ENCODE measurements at places on chromosomes 7 and 10.

DNA sequence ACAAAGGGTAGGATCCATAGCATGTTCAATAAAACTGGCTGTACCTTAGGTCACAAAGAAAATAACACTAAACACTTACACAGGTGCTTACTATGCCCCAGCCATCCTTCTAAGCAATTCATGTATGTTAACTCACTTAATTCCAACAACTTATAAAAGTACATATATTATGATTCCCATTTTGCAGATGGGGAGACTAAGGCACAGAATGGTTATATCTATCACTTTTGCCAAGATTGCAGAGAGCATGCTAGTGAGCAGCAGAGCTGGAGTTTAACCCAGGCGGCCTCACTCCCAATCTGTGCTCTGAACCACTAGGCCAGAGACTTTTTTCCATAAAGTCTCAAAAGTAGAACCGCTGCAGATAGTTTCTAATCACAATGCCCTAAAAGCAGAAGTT lies 18.9 kb upstream of the UBN2 start:
- DNase-seq, result no peak

DNA sequence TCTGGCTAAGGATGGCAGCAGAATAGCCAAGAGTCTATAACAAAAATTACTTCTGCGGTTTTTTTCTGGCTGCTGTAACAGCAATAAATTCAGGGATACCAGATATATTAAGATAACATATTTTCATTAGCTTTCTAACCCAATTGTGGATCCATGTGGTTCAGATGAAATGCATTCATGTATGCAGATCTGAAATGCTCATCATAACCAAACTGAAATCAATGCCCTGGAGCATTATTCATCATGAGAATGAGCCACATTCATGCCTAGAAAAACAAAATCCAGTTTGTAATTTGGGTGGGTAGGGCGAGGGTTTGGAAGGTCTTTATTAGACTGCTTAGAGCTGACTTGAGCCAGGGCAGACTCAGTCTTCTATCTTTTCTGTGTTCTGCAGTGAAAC lies 69.8 kb upstream of the SEMA3A start:
- no peak for DNase-seq

- no peak for DNase-seq
Observed at GRCh38 chr10:32005050-32005449, 51.2 kb downstream of the KIF5B start.

- peak; percentile 40 for DNase-seq
Observed at GRCh38 chr10:88934900-88935672, 17.5 kb downstream of the ACTA2 start.

DNA sequence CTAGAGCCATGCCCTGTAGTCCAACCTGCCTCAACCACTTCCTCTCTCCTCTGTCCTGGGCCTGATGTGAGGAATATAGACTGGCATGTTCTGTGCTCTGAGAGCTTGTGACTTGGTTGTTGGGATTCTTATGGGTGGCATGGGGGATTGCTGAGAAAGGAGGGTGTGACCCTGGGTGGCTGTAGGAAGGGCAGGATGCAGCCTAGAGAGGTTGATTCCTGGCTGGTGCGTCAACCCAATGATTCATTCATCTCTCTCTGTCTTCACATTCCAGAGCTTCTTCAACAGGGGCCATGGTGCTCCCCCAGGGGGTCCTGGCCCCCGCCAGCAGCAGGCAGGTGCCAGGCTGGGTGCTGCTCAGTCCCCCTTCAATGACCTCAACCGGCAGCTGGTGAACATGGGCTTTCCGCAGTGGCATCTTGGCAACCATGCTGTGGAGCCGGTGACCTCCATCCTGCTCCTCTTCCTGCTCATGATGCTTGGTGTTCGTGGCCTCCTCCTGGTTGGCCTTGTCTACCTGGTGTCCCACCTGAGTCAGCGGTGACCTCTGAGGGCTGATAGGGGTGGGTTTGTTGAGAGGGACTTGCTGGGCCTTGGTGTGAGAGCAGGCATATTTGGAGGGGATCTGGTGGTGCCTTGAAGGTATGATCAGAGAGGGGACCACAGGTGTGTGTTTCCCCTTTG lies 2.6 kb downstream of the FAM241B start:
- no peak for DNase-seq

DNA sequence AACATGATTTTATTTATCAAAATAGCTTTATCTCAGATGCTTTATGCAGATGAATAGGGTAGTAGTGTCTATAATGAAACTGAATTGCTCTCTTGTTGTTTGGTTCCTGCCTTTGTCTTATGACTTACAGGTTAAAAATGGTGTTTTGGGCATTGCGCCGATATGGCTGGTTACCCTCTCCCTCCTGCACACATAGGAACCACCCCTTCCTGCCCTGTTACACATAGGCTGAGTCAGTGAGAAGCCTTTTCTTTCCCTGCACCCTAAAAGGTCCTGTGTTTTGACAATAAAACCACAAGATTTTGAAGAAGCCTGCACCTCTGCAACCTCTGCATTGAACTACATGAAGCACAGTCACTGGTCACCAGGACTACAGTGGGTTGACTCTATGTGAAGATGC lies 655.8 kb upstream of the ANKRD30A start:
- no peak for DNase-seq

DNA sequence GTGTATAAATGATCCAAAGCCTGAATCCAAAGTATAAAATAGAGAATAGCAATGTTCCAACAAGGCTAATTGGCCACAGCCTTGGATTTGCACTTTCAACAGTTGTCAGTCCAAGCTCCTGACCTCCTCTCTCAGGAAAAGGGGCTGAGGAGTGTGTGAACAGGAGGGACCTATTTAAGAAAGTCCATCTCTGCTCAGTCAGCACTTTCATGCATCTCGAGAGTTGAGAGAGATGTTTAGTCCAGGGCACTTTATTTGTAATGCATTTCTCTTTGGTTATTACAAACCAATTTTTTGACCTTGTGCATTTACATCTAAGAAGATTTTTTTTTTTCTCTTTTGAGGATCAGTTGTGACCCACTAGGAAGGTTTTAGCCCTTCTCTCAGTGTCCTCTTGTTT lies 244.2 kb downstream of the CREB5 start:
- DNase-seq, result no peak

GRCh38 chr10:62745581-62745980 lies 58.9 kb upstream of the ADO start:
- DNase-seq, result no peak

DNA sequence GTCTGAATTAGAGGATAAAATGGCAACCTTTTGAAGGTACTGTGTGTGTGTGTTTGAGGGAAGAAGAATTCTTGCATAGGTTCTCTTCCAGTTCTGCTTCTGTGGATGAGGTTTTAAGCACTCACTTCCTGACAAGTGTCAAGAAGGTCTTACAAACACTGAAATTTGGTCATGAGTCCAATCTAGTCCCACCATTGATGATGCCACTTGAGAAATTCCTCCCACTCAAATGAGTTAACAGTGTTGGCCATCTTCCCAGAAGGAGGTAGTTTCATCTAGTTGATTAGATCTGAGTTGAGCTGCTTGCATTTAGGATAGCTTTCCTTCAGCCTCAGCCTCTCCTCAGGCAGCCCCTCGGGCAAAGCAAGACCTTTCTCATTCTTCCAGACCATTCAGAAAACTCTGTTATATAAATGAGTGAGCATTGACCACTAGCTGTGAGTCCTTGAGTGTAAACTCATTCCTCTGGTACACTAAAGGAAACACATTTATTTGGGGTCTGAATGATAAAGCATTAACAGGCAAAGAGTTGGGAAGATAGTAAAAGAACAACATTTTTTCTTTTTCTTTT lies 189.5 kb downstream of the TRIL start:
- no peak for DNase-seq

DNA sequence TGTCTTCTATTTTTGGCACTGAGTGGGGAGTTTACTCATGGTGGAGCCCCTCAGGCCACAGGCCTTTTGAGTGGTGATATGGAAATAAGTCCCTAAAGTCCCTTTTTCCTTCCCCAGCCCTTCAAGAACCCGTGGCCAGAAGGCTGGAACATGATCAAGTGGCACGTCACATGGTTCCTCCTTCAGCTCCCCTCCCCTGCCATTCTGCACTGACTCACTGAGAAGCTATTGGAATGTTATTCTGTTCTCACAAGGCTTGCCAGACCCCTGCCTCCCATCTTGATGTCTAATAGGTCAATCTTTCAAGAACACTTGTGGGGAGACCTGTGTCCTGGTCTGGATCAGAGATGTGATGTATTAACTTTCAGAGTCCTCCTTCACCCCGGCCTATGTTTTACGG lies 279.8 kb downstream of the SEC23IP start:
- no peak for DNase-seq
